Stimulated activated CD4-positive, alpha-beta T cell treated with anti-CD3 and anti-CD28 coated beads, Interleukin-1b, Interleukin-23, amount 100 ng/mL, for 24 hours (primary cell): ENCODE measurements at places on chromosomes 3 and 15.

DNA sequence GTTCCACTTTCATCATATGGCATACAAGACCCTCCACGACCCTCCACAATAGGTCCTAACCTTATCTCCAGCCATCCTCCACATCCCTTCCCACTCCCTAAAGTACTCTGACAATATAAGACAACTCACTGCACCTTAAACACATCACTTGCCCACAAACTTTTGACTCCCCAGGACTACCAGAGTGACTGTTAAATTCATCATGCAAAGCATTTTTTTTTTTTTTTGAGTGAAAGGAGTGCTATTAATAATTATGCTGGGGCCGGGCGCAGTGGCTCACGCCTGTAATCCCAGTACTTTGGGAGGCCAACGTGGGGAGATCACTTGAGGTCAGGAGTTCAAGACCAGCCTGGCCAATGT lies 55.8 kb downstream of the OSBPL10 start:
- DNase-seq, result no peak

- DNase-seq, result no peak
Observed at GRCh38 chr15:33132722-33133345, 61.7 kb downstream of the FMN1 start.

GRCh38 chr3:67617518-67617917 lies 36.9 kb downstream of the SUCLG2 start:
- DNase-seq, result no peak

DNA sequence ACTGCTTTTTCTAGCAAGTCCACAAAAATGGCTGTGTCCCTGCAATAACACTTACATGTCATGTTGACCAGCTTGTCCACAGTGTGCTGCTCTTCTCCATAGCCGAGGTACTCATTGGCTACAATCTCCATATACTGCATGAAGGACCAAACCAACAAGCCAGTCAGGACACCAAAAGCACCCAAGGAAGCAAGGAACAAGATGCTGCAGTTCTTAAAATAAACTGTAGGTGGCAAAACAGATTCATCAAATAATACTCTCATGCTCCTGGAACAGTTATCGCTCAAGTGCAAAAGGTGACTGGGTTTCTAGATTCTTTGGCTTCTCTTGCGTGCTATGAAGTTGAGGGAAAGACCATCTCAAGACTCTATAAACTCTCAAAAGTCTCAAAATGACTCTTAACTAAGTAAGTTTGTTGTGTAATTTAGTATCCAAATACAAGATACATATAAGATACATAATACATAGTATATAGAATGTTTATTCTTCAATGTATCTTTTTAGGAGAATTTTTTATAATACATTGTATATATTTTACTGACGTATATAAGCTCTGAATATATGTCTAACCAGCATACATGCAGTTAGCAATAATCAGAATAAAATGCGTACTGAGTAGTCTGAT lies 57.0 kb downstream of the NEK10 start:
- no peak for DNase-seq

GRCh38 chr3:152199102-152199840 lies 69.5 kb upstream of the MBNL1 start:
- DNase-seq, result no peak

- no peak for DNase-seq
Observed at GRCh38 chr3:17195856-17196604, 311.3 kb downstream of the PLCL2 start.

GRCh38 chr3:106824856-106825255 lies 552.4 kb upstream of the CCDC54 start:
- DNase-seq, result no peak
